Stimulated activated CD4-positive, alpha-beta T cell treated with anti-CD3 and anti-CD28 coated beads, Interleukin-15, amount 100 ng/mL, for 1 hour (primary cell): ENCODE measurements at places on chromosomes 1 and 21.

- DNase-seq = no peak
Observed at GRCh38 chr1:5717031-5717682, 275.1 kb downstream of the NPHP4 start.

DNA sequence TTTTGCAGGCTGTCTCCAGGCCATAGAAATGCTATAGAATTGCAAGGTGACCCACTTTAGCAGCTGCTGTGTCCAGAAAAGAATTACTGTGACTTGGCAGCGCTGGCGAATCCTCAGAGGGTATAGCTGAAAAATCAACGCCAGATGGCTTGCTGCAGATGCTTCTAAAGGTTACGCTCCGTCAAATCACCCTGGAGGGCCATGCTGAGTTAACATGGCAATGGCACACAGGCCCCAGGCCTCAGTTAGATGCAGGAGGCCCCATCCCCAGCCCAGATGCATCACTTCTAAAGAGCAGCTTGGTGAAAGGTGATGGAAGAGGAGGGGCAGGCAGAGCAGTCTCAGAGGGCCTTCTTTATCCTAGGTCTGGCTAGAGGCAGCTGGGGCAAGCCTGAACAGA is 18.0 kb downstream of the KIAA1614 start:
- no peak for DNase-seq

DNA sequence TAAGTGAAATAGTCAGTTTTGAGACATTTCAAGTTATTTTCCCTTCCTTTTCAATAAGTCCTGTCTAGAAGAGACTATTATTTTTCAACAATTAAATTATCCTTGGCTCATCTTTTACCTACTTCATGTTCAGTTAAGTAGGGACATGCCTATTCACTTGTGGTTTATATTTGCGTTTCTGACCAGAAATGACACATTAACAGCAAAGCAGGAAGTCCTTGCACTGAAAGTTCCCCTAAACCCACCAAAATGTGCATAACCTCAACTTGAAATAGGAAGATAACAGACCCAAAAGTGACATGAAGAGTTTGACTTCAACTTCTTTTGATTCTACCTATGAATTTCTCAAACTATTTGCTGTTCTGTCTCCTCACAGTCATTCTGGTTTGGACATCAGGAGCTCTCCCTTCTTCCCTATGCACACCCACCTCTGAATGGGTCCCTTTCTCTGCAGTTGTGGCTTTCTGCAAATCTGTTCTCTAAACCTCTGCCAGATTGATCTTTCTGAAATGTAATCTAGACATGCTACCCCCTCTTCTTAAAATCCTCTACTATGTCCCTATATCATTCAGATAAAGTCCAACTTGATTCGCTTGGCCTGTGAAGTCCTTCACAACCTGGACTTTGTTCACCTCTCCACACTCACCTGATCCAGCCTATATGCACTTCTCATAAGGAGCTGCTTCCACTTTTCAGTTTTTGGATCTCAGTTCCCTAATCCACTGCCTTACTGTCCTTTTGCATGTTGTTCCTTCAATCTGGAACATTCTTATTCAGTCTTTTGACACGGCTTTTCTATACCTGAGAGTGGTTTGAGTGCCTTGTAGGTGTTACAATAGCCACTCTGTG is 661.5 kb upstream of the ADGRL4 start:
- no peak for DNase-seq

GRCh38 chr1:116832932-116833578 is 76.7 kb upstream of the PTGFRN start:
- no peak for DNase-seq

DNA sequence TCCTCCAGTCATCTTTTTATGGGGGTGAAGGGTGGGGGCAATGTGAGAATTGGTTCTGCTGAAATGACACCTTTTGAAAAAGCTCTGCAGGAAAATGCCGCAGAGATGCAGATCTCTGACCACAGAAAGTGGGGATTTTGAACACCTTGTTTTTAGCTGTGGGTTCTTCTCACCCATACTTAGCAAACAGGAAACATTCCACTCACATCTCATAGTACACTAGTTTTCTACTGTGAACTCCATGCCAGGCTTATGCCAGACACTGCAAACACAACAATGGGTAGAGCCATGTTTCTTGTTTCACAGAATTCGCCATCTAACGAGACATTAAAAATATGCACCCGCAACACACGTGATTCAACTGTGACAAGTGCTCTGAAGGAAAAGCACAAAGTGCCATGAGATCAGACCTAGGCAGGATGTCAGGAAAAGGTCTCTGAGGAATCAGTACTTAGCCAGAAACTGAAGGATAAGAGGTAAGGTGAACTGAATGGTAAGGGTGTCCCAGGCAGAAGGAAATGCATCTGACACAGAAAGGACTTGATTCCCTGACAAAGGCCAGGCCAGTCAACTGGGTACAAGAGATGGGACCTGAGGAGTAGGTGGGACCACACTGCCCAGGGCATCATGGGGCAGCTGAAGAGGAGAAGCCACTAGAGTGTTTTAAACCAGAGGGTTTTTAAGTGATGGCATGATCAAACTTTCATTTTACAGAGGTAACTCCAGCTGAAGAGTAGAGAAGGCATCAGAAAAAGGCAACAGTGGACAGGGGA is 83.8 kb upstream of the JAK1 start:
- no peak for DNase-seq

GRCh38 chr1:181784039-181784683 is 277.4 kb downstream of the ZNF648 start:
- no peak for DNase-seq
